ENCODE measurements at places on chromosomes 5 and 9.

- DNase-seq = peak; percentile 12
These were observed 459 bp upstream of the ERAP2 start for GRCh38 chr5:96875791-96876291.

- DNase-seq = peak; percentile 36
These were observed 10.9 kb upstream of the GADD45G start for GRCh38 chr9:89593727-89594427.

DNA sequence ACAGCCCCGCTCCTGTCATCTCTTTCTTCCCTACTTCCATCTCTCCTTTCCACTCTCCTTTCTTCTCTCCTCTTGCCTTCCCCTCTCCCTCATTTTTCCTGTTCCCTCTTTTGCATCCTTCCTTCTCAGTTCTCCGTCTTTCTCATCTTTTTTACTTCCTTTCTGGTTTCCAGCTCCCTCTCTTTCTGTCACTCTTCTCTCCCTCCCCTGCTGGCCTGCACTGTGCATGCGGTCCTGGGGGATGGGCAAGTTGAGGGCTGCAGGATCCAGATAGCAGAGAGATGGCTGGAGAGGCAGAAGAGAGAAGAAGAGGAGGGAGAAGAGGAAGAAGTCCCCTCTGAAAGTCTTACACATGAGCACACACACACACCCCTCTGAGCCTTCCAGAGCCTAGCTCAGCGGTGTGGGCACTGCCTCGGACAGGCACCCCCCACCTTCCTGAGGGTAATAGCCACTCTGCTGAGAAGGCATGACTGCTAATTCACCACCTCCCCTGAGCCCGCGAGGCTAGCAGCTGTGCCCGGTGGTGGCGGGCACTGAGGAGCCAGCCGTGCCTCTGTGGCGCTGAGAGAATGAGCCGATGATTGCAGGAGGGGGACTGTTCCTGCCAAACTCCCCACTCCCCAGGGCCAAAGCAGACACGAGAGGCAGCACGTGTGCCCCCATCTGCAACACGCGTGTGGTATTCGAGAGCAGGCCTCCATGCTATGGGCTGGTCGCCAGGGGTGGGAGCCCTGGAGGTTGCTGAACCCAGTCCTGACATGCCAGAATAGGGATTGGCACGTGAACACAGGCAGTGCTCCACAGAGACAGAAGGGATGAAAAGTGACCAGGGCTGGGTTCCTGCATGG is 3.7 kb upstream of the CAMK2A start:
- no peak for DNase-seq

- DNase-seq = no peak
These were observed 66.9 kb downstream of the TLR4 start for GRCh38 chr9:117771136-117771535.

DNA sequence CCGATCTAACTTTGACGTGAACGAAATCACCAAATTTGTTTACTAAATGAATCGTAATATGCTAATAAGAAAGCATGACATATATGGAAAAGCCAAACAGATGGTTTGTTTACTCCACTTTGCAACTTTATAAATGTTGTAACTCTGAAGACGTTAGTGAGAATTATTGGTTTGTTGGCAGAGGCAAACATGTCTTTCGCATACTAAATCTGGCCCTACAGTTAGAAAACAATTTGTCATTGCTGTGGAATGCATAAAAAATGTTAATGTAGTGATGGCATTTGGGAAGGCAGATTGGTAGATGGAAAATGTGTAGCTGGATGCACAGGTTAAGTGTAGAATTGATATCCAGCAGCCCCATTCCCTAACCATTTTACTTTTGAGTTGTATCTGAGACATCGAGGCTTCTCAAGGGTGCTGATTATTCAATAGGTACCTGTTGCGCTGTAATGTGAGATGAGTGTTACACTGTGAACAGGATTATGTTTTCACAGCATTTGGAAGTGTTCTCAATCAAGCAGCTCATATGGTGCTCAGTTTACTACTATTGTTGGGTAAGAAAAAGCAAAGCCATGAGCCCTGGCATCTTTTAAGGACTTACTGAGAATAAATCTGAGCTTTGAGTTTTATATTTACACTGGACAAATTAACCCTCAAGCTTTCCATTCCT is 444.8 kb downstream of the BNC2 start:
- DNase-seq = no peak

DNA sequence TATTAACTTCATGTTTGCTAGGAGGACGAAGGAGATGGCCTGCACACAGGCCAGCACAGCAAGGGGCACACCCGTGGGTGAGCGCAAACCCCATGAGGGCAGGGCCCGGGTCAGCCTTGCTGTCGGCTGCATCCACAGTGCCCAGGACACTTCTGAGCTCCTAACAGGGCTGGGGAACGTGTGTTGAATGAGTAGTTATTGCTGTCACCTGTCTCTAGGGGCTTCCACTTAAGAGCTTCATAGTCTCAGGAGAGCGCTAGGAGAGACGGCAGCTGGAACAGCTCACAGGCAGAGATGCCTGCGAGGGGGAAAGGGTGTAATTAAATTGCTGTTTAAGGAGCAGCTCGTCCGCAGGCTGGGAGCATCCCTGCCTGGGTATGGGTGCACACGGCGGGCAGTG is 91.4 kb upstream of the NEURL1B start:
- peak; percentile 37 for DNase-seq

DNA sequence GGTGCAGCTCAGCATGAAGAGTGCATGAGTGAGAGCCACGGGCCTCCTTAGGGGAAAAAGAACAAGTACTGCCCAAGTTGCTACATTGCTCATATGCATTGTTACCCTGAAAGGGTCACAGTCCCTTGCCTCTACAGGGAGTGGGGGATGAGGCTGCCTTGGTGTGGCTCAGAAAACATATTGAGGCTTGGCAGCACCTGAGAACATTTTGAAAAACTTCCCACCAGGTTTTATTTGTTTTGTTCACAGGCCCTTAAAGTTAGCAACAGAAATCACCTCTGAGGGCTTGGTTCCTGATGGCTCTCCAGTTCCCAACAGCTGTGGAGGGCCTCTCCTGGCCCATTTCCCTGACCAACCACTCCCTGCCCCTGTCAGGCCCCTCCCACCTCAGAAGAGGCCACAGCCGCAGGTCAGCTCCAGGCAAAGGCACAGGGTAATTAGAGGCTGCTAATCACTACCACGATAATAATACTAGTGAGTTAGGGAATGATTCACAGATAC is 90.7 kb upstream of the ADRA1B start:
- DNase-seq = no peak

DNA sequence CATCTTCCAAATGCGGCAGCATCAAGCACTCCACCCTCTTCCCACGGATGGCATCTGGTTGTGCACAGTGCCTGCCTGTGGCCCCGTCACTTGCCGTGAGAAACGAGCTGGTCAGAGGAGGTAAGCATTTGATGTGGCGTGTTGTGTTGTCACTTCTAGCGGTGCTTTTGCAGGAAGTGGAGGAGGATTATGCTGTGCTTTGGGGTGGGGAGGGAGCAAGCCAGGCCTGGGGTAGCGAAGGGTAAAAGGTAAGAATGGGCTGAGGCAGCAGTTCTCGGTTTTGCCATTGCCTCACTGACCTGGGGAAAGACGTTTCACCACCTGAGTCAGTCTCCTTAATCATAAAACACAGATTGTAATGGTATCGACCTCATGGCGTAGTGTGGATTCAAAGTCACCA is 2.3 kb upstream of the POMT1 start:
- DNase-seq = no peak

DNA sequence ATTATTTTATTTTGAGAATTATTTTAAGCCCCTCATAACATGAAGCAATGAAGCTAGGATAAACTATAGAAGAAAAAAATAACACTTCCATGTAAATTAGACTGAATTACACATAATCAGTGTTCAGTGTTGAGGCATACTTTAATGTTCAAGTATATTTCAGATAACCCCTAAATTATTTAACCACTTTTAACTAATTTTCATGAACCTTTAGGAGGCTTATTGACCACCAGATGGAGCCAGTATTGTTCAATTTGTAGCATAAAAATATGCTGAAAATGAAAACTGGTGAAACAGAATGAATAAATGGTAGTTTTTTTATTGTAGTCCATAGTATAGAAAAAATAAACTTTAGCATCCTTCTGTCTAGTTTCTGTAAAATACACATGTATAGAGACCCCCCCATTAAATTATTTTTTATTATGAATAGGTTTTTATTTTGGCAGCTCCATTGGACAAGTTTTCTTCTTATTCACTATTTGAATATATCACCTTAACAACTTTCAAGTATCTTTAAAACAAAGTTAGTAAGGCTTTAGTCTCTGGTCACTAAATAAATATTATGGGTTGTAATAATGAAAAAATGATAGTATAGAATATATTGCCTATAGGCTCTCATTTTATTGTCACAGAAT is 190.1 kb downstream of the CWC27 start:
- DNase-seq = no peak

- no peak for DNase-seq
These were observed 7.1 kb upstream of the RNF145 start for GRCh38 chr5:159216454-159216853.

DNA sequence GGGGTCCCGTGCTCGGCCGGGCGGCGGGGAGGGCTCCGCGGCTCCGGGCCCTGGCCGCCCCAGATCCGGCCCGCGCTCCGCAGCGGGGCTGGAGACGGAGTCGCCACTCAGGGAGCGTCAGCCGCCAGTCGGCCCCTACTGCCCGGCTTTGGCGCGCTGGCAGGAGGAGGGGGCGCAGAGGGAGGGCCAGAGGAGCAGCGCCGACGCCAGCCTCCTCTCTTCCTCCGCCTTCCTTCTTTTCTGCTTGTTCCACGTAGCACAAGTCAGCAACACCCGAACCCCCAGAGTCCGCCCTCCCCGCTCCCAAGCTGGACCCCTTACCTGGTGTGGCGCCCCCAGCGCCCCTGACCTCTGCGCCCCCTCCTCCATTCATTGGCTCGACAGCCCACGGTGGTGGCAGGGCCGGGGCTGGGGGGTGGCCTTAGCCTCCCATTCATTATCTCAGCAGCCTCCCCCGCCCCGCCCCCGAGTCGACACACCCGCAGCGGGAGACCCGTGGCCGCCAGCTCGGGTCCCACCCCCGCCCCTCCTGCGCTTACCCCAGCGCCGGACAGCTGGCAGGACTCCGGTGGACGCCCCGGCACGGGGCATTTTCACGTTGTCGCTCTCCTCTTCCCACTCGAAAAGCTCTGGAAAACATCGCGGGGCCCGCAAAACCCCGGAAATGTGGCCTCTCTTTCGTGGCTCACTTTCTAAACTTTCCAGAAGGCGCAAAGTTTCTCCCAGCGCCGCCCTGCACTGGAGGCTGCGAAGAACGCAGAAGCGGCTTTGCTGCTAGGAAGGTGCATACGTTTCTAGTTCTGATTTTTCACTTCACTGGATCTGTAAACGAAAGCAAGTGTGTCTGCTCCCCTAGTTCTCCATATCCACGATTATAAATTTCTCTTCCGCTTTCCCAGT is at the start of gene LPAR1:
LPAR1 (minus strand) TSS at position 140 of the 900 bp plus-strand sequence. CDS start 66,353 bp downstream, outside the sequence.
- DNase-seq = peak; percentile 85

DNA sequence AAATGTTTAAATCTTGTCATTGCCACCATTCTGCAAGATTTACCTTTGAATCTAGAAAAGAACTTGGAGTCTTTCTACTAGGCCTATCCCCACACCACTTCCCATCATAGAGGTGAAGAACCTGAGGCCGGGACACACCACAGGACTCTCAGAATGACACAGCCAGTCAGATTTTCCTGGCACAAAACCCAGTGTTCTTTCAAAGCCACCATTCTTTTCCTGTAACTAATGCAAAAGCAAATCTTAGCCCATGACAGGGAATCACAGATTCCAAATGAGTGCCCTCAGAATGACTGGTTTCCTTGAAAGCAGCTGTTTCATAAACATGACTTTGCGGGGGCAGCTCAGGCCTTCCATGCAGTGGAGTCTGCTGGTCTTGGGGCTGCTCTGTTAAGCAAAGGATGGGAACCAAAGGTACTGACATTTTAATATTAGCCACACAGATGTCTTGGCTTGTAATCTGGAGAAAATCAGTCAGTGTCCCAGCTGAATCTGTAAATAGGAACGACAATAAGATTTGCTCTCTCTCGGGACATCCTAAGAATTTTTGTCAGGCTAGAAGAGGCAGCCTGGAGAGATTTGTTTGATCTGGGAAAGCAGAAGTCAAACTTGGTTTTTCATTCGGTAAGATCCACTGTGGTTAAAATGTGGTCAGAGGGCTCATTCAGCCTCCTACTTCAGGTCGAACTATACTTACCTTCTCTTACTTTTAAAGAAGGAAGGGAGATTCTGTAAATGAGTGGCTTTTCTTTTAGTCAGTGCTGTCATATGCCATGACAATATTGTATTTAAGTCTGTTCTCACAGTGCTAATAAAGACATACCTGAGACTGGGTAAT is 115.1 kb downstream of the PALM2AKAP2 start:
- no peak for DNase-seq

DNA sequence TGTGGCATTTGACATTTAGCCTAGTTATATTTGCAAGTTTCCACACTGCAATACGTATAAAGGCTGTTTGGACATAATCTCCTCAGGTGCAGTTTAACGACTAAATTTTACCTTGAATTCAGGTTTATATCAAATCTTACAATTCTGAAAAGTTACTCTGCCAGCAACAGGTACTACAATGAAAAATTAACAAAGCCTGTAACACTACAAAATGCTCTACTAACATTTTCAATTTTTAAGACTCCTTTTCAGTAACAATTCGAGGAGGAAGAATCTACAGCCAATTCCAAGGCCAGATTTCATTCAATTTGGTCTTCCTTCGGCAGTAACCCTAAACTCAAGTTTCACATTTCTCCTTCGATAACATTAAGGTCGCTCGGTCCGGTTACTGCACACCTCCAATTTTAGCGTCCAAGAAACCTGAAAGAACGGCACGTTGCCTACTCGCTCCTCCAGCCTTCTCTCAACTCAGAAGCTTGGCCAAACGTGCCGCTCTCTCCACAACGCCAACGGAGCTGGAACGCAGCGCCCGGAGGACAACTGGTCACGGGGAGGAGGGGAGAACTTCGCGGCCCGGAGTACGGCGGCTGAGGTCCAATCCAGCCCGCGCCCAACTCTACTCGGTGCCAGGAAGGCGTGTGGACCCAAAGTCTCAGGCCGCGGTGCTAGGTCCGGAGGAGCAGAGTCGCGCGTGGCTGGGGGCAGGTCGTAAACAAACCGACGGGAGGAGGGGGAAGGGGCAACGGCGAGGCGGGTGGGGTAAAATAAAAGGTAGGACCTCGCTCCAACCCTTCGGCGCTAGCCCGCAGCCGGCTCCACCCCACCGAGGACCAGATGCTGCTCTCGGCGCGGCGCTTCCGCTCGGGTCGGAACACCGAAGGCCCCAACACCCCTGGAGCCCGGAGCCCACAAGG is 681 bp downstream of the FNIP1 start:
- peak; percentile 77 for DNase-seq

GRCh38 chr9:3676766-3677165 is 151.0 kb upstream of the RFX3 start:
- no peak for DNase-seq

DNA sequence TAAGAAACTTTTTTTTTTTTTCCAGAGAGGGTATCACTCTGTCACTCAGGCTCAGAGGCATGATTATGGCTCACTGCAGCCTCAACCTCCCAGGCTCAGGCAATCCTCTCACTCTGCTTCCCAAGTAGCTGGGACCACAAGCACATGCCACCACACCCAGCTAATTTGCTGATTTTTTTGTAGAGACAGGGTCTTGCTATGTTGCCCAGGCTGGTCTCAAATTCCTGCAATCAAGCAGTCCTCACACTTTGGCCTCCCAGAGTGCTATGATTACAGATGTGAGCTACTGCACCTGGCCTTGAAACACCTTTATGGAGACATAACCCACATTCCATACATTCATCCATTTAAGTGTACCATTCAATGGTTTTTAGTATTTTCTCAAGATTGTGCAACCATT is 23.7 kb upstream of the CCDC180 start:
- no peak for DNase-seq

GRCh38 chr9:130118841-130119518 is 53.2 kb upstream of the NCS1 start:
- no peak for DNase-seq

Data from right kidney (tissue), 9 donors.